ENCODE measurements at places on chromosomes 7 and 10.

- DNase-seq = no peak
Measured at GRCh38 chr10:27513451-27514191, 9.5 kb downstream of the RAB18 start.

GRCh38 chr7:101151908-101152651 lies 2.2 kb upstream of the AP1S1 start:
- DNase-seq = no peak

DNA sequence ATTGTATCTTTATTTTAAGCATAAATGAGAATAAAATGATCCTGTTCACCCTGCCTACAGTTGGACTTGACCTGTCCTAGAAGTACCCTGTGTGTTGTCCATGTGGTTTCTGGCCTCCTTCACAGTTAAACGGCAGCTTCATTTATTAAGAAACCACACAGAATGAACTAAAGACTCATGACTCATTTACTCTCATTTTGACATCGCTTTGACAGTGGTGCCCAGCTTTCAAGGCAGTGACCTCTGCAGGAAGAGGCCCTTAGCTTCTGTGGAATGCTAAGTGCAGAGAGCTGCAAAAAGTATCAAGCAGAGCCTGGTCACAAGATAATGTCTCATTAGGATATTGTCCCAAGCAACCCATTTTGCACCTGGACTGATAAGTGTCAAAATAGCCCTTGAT lies 93.4 kb downstream of the AVL9 start:
- no peak for DNase-seq

DNA sequence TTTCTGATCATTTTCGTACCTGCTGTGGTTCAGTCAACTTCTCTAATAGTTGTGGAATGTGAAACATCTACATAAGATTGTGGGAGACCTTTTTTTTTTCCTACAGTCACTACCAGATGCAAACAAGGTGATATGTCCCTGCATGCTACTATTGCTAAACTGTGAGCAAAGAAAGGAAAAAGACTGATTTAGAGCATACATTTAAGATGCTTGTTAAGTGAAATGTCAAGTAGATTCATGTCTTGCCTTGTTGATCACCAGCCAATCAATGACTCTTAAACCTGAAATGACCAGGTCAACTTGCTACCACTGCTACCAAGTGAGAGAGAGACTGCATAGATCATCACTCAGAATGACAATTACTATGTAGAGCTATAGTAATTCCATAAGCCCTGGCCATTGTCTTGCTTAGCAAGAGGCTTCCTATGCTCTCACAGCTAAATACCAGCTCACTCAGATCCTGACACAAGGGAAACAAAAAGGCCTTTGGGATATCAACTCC lies 84.3 kb upstream of the SKAP2 start:
- DNase-seq = no peak

DNA sequence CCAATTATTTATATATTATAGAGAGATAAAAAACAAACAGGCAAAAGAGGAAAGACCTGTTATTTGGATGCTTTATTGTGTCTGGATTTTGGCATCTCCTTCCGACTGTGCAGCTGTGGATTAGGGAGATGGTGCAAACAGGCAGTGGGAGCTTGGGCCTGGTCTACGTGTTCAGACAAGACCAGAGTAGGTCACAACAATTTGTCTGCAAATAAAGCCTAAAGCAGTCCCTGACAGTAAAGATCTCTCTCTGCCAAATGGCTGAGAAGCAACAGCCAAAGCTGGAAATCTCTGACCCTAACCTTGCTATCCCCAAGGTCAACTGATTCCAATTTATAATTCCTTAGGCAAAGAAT lies 82.0 kb downstream of the ABLIM1 start:
- DNase-seq = no peak

DNA sequence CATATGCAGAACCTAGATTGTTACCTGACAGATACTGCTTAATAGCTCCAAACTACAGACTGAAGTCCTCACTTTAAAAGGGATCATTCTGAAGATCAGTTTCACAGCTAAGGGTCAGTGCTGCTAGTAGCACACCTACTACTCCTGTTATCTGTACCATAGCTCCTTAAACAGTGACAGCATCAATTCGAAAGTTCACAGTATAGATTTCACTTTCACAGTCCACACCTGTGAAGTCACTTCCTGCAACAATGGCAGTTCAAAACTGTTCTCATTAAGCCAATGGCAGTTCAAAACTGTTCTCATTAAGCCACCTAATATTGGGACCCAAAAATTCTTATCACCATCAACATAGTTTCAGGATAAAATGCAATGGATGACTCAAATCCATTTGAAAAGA lies 10.7 kb upstream of the FHIP2A start:
- DNase-seq = peak; percentile 24

DNA sequence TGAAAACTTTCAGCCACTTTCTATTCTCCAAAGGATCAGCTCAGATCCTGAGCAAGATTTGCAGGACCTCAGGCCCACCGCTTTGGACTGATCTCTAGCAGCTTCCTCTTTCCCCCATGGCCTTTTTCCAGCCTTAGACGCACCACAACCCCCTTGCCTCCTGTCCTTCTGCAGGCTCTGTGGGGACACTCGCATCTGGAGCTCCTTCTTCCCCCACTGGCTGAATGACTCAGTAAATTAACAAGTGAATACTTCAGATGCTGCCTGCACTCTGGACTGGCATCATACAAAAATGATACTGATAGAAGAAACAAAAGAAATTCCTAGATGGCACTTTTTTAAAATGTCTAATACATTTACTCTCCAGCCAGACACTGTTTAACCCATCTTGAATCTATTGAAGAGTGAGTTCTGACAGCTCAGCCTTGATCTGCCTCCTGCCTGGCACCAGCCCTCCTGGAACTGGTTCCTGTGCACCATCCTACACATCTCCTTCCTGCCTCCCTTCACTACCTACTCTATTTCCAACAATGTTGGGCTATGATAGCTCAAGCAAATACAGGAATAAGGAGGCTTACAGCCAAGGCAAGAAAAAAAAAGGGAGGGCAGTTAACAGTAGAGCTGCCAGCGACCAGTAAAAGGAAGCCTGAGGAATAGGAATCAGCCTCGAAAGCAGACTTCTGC lies 3.3 kb downstream of the FRMPD2 start:
- DNase-seq = no peak

- no peak for DNase-seq
Measured at GRCh38 chr7:128082431-128082830, 51.2 kb upstream of the LRRC4 start.

DNA sequence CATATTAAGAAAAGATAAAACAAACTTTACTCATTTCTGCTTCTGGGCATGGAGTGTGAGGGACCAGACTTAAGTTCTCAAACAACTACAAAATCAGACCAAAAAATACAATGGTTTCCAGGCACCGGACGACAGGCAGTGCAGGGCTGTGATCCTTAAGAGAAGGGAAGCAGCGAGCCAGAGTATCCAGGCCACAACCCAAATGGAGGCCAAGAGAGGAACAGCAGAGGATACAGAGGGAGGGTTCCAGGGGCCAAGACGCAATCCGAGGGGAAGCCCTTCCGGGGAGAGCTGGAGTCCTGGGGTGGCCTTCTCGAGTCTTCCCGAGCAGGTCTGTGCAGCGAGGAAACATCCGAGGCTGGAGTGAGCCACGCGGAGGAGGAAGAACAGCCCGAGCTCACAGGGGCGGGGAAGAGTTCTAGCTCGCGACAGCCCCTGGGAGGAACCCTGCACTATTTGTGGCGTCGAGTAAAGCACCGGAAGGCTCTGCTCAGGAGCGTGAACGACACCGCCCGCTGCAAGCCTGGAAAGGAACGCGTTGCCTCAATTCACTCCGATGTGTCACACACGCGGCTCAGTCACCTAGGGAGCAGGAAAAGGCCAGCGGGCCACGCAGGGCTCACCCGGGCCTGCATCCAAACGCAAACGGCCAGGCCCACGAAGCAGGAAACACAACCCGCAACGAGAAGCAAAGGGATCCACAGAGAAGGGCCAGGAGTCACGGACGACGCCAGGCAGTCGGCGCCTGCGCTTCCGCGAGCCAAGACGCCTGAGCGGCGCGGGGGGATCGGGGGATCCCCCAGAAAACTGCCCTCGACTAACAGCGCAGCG lies 933 bp upstream of the RNF32 start:
- no peak for DNase-seq

GRCh38 chr7:137981668-137982067 lies 20.2 kb downstream of the CREB3L2 start:
- no peak for DNase-seq

DNA sequence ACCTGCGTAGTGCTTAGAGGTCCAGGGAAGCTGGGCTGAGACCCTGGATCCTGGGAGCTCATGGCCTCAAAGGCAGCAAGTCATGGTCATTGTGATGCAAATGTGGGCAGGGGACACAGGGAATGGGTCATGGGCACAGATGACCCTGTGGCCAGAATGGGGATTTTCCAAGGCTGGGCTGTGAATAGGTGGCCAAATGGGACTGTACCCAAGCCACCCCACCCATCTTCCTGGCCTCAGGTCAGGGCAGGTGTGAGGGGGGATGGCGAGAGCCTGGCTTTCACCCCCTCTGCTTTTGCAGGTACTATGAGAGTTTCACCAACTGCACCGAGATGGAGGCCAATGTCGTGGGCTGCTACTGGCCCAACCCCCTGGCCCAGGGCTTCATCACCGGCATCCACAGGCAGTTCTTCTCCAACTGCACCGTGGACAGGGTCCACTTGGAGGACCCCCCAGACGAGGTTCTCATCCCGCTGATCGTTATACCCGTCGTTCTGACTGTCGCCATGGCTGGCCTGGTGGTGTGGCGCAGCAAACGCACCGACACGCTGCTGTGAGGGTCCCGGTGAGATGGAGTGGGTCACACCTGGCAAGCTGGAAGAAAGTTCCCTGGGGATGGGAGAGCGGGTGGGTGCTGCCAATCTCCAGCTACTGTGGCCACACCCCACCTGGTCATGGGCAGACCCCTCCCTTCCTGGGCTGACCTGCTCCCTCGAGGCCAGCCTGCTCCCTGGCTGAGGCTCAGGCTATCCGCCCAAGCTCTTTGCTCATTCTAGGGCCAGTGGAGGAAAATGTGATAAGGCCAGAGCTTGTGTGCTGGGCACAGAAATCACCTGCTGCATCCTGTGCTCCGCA lies 25.5 kb downstream of the RAMP3 start:
- no peak for DNase-seq
